NCI-H1105 treated with DMSO at 0.1 percent for 48 hours (cell line): ENCODE measurements at places on chromosomes 13 and 19.

GRCh38 chr19:46967578-46968032 is 52.0 kb upstream of the NPAS1 start:
- DNase-seq: no peak

GRCh38 chr13:33787051-33787591 is 30.8 kb upstream of the RFC3 start:
- DNase-seq: no peak

DNA sequence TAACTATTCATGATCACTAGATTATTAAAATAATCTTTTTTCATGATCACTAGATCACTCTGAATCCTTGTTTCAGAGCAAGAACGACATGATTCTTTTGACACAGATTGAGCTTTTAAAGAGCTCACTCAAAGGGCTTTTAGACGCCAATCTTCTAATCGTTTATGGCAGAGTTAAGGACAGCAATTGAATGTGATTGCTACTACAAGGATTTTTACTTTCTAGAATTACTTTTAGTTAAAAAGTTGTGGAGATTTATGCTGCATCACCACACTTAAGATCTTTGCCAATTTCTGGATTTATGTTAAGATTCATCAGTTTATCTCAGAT is 1.3 kb downstream of the EXOSC8 start:
- DNase-seq: no peak

DNA sequence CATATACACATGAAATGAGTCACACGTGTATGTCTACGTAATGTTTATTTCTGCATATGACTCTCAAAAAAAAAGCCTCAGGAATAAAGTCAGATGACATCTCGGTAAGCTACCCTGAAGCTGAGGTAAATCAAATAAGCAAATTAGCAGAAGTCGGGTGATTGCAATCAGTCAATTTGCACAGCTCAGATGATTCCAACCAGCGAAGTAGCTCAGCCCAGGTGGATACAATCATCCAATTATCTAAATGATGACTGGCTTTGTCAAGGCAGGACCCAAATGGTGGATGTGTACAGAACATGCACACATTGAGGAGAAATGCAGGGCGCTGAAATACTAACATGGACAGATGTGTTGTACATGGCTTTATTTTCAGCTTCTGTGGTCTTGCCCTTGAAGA is 148.5 kb downstream of the ZNF486 start:
- DNase-seq: peak; percentile 67

DNA sequence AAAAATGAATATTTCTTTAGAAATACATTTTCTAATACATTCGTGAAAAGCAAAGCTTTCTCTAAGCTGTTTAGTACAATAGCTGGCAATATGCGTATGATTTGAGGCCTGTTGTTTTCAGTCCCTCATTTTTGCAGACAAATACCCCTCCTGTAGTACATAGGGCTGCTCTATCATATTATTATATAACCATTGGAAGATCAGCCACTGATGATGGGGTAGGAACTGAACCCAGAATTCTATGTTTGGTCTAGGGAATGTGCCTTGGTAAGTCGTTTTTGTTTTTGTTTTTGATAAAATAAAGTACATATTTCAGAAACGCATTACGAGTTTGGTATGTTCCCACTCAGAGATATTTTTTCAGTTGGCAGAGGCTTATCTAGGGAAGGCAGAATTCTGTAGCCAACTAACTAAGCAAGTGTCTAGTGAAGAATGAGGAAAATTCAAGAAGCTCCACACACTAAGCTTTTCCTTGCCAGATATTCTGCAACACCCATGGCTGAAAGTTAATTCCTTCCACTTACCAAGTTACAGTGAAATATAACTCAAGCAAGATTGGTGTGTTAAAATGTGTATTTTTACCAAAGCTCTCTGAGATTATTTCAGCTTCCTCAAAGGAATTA is 656.9 kb upstream of the MIR17HG start:
- no peak for DNase-seq

GRCh38 chr13:51797664-51798488 is 6.1 kb downstream of the DHRS12 start:
- DNase-seq: peak; percentile 56

DNA sequence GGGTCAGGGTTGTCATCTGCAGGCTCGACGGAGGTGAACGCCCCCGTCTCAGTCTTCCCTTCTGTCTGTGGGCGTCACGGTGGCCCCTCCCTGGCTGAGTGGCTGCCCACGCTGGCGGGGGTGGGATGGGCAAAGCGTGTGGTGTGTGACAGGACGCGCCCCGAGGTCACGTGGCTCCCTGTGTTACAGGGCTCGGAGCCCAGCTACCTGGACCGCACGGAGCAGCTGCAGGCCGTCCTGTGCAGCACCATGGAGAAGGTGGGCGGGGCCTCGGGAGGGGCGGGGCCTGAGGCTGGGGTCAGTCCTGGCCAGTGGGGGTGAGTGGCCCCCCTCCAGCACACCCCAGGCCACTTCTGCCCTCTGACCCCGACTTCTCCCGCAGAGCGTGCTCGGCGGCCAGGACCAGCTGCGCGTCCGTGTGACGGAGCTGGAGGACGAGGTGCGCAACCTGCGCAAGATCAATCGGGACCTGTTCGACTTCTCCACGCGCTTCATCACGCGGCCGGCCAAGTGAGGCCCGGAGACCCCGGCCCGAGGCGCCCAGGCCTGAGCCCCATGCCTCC is 6.3 kb upstream of the GRIN3B start:
- DNase-seq: no peak

- no peak for DNase-seq
Observed at GRCh38 chr13:114319441-114319913, 5.2 kb downstream of the CHAMP1 start.

DNA sequence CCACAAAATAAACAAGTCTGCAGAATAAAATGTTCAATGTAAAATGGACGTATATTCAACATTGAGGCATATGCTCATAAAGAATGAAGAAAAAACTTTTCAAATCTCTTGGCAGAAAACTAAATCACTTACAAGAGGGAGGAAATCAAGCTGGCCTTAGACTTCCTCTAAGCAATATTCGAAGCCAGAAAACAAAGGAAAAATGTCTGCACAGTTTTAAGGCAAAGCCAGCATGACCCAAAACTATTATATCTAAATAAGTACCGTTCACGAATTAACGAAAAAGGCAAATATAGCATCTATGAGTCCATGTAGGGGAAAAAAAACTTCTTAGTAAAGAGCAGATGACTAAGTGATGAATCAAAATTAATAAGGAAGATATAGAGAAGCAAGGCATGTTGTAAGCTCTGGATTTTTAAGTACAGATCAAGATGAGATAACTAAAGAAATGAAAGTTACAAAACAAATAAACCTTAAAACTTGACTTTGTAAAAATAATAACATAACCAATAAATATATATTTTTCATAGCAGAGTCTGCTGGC is 101.3 kb downstream of the KCNRG start:
- no peak for DNase-seq

DNA sequence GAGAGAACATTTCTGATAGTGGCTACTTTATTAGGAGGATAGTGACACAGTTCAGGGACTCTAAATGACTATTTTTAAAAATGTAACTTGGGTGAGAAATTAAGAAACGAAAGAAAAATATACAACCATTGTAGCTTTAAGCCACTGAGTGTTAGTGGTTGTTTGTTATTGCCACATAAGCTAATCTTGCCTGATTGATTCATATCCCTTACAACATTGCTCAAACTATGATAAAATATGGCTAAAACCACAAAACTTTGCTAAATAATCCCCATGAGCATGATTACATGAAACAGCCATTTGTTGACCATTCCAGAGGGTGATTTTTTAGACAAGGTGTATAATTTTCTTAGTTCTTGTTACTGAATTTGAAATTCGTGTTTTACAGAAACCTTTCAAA is 343.4 kb downstream of the SLITRK5 start:
- DNase-seq: no peak

DNA sequence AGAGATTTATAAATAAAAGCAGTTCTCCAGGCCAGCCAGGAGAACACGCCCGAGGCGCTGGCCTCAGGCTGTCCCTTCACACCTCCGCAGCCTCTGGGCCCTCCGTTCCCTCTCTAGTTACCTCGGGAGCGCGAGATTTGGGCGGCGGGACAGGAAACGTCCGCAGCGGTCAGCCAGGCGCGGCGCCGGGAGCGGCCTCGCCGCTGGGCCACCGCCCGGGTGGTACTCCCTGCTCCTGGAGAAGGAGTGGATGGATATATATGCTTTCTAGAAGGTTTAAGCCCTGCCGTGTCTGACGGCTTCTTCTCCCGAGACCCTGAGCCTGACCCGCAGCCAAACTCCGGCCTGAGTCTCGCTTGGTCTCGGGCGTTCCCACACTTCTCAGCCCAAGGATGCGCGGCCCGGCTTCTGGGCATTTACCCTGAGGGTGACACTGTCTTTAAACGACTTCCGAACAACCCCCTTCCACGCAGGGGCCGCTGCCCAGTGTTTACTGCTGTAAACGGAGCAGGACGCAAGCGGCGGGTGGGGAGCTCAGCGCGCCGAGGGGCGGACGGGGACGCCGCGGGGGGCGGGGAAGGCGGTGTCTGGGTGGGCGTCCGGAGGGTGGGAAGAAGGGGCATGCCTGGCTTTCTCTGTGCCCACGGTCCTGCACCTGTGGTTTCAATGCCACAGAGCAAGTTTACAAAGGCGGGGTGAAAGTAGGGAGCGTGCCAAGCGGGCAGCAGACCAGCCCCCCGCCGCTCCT is 2.0 kb upstream of the ZIC2 start:
- no peak for DNase-seq

GRCh38 chr19:45153339-45154063 is 7.3 kb downstream of the NKPD1 start:
- peak; percentile 31 for DNase-seq
